AG10803 (cell line): ENCODE measurements at places on chromosomes 16 and 17.

DNA sequence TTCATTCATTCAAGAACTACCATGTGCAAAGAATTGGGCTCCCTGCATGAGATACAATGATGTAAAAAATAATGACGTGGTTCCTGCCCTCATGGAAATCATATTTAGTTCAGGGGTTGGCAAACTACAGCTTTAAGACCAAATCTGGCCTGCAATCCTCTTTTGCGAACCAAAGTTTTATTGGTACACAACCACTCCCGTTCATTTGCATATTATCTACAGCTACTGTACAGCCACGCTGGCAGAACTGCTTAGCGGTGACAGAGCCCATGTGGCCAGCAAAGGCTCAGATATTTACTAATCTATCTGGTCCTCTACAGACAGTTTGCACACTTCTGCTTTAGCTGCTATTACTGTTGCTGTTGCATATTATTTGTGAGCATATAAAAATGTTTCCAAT, 167.7 kb downstream of the XYLT1 start:
- no peak for DNase-seq

- DNase-seq = no peak
These were observed 469.6 kb upstream of the HSBP1 start for GRCh38 chr16:83338138-83338537.

- DNase-seq = no peak
These were observed 2.8 kb downstream of the WDR81 start for GRCh38 chr17:1727258-1727789.

DNA sequence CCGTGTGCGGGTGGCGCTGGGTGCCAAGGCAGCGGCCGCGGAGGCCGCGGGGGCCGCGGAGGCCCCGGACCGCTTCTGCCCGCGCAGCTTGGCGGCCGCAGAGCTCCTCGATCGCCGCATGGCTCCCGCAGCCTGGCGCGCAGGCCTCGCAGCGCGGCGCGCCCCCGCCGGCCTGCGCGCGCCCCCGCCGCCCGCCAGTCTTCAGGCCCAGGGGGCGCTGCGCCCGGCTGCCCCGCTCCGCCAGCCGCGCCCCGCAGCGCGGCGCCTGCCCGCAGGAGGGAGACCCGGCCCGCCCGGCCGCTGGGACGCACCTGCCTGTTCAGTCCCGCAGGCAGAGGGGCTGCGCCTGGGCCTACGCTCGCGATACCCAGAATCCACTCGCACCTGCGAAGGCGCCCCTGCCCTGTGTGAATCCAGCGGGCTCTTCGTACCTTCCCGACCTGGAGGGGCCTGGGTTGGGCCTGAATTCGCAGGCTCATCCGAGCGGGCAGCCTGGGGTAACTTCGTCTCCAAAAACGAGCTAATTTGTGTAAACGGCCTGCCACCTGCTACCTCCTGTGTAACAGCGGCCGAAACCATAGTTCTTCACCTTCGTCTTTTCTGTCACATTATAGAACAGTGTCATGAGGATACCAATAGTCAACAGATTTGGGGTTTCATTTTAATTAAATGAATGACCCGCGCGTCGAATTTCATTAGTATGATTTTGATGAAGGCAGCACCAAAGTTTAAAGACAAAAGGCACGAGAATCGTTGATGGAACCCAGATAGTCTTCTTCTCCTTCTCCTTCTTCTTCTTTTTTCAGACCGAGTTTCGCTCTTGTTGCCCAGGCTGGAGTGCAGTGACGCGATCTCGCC, at the start of gene CENPV:
Gene CENPV (minus strand): TSS at position 153 of the 858 bp plus-strand sequence. CDS start 33 bp downstream, at position 120.
- peak; percentile 17 for DNase-seq

DNA sequence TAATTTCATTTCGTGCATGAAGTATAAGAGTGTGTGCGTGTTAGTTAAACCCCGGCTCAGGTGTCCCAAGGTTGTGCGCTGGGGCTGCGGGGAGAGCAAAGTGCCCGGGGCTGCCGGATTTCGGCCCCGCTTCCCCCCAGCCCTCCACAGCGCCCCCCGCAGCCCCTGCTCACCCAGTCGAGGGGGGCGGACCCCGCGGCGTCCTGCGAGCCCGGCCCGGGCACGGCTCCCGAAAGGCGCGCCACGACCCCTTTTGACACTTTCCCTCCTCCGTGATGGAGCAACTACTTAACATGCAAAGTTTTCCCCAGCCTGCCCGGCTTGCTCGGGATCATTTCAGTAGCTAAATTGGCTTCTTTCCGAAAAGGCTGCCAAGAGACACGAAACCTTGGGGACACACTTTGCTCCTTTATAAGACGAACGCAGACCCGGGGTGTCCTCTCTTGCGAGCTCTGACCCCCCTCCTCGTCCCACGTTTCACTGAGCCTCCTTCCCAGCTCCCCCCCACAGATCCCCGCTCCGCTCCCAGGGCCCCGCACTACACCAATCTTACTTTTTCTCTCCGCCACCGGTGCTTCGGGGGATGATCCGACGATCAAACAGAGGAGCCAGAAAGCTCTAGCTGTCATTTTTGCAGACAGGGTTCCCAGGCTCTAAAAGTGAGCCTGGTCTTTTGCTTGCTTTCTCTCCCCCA, 552 bp downstream of the C17orf58 start:
- no peak for DNase-seq

DNA sequence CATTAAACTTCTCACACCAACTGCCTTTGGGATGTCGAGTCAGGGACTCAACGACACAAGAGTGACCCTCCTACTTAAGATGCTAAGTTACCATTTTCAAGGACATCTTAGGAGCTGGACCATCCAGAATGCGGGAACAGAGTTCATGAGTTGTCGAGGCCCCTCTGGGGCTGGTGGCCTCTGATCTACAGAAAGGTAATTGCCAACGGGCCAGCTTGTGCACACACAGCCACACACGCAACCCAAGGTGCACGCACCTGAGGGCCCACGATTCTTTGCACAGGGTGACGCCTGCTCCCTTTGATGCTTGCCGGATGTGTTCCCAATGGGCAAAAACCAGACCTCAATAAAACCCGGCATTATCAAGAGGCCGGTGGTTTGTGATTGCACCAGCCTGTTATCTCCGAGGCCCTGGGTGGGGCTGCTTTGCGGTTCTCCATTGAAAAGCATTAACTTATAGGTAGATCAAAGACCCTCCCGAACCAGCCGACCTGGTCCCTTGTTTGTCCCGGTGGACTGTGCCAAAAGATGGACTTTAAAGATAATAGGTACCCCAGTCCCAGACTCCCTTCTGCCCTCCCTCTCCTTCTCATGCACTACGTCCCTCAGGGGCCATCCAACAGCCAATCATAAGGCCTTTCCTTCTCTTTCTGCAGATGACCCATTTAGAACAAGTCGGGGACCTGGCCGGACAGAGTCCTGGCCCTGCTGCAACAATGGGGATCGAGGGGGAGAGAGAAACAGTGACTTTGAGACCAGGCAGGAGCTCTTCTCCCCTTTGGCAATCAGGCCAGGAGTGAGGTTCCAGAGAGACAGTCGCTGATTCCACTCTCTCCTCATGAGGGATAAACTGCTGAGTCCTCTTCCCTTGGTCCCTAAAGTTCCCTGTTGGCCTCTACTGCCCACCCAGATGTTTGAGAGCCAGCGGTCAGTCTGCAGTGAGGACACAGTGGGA, 292.5 kb downstream of the SOX9 start:
- no peak for DNase-seq

DNA sequence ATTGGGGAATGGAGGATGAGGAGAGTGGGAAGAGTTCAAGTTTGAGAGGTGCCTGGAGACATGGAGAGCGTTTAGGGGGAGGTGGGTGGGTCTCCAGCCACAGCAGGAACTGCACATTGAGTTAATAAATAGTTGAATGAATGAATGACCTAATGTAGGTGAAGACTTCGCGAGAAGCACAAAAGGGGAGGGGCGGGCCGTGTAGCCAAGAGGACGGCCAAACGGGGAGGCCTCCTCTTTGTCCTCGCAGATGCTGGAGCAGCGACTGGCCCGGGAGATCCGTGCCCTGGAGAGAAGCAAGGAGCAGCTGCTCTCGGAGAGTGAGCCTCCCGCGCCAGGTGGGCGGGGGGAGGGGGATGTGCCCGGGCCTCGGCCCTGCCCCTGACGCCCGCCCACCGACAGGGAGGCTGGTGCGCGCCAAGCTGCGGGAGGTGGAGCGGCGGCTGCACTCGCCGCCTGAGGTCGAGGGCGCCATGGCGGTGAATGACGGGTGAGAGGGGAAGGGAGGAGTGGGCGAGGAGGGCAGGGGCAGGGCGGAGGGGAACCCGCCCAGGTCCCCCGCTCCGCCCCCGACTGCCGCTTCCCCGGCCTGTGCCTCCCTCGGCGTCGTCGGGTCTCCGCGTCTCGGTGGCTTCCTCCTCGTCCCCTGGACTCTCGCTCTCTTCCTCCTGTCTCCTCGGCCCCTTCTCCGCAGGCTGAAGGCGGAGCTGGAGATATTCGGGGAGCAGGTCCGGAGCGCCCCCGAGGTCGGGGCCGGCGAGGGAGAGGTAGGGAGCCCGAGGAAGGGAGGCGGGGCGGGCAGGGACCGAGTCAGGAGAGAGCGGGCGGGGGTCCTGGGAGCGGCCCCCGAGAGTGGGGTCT, 12.9 kb downstream of the SYCE1L start:
- no peak for DNase-seq

GRCh38 chr17:44247440-44247841, 20.5 kb downstream of the SLC4A1 start:
- DNase-seq = no peak
